ENCODE measurements at places on chromosomes 1 and 21.

DNA sequence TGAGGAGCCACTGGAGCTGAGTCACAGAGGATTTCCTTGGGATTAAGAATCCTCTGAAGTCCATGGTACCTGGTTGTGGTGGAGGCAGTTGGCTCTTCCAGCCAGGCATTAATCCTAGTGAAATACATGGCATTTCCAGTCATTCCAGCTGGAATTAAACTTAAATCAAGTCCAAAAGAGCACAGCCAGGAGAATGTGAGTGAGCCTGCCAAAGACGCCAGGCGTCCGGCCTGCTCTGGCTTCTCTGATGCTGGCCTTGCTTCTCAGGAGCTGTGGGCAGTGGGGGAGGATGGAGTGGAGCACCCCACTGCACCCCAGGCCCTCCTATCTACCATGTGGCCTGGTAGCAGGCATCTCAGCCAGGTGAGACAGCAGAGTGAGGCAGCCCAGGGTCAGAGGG is 23.4 kb upstream of the TENT5C start:
- DNase-seq, result no peak

DNA sequence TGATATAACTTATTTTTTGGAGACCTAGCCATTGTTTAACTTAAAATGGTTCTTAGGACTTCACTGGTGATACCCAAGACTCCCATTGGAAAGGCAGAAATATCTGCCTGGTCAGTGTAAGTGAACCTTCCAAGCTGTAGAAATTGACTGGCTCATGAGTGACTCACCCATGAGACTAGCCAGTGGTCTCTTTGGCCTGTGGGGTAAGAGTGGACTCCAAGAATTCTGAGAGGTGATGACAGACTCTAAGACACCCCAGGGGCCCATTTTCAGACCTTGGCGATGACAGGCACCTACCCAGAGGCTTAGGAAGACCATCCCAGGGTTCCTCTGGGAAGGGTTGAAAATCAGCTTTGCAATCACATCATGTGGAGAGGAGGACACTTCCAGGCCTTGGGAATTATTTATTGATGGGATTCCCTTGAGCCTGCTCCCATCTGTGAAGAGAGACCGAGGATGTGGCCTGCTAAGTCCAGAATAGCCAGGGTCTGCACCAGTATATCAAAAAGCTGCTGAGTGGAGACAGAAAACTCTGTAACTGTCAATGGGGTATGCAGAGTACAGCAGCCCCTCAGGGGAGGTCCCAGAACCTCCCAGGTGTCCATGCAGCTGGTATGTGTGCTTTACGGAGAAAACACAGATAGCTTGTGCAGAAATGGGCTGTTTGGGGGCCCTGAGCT is 78.9 kb downstream of the KAZN start:
- DNase-seq, result no peak

- DNase-seq, result no peak
Observed at GRCh38 chr1:22112554-22112953, 30.3 kb downstream of the WNT4 start.

DNA sequence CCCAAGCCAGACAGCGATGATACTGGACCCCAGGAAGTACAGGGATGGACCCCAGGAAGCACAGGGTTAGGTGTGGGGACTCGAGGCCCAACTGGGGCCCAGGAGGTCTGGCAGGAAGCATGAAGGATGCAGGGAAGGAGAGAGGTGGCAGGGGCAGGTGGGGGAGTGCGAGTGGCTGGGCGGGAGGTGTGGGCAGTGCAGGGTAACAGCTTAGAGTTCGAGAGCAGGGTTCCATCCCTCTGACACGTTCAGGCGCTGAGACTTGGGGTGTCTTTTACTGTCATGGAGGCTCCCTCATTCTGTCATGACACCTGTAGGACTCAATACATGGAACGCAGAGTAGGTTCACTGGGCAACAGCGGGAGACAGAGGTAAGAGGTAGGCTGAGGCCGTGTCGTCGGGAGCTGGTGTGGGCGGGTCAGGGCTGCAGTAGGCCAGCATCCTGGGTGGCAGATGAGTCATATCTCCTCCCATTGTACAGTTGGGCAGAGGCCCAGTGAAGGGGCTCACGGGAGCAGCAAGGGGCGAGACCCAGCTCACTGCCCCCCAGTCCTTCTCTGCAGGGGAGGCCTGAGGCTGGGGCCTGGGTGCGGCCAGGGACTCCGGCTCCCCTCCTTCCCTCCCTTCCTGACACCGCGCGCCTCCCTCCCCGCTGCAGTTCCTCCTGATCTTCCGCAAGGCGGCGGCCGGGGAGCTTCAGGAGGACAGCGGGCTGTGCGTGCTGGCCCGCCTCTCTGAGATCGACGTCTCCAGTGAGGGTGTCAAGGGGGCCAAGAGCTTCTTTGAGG is 11.6 kb upstream of the CTRC start:
- no peak for DNase-seq

GRCh38 chr21:26967062-26967913 is at the start of gene ADAMTS5:
Gene ADAMTS5 (minus strand): TSS chr21:26967088. CDS start chr21:26966391, 697 bp downstream.
- DNase-seq, result no peak

DNA sequence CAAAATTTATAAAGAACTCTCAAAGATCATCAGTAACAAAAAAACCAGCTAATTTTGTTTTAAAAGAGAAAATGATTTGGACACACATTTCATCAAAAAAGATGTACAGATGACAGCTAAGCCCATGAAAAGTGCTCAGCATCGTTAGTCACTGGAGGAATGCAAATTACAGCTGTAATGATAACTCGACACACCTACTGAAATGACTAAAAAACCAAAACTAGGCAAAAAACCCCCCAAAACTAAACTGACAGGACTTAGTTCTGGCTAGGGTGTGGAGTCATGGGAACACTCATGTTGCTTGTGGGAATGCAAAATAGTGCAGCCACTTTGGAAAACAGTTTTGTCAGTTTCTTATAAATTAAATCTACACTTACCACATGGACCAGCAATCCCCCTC is 59.5 kb downstream of the CNIH3 start:
- no peak for DNase-seq

DNA sequence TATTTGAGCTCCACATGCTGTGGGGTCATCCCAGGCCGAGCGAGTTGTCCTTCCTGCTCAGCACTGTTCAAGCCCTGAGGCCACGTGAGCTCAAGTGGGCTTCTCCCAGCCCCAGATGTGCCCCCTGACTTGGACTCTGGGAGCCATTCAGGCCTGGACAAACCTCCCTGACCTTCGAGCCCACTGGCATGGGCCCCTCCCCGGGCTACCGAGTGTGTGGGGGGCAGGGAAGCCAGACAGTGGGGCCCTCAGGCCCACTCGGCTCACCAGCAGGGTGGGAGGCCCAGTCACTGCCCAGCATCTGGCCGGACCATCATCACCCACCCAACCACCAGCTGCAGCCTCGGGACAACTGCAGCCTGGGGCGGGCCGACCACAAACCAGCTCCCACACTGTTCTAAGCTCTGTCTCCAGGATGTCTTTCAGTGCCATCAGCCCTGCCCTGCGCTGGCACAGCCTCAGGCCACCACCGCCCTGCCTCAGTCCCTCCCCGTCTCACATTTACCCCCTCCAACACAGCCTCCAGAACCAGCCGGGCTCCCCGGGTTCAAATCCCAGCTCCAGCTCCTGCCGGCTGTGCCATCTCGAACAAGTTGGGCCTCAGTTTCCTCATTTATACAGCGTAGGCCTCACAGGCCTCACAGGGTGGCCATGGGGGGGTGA is 20.9 kb upstream of the PLEKHG5 start:
- no peak for DNase-seq

DNA sequence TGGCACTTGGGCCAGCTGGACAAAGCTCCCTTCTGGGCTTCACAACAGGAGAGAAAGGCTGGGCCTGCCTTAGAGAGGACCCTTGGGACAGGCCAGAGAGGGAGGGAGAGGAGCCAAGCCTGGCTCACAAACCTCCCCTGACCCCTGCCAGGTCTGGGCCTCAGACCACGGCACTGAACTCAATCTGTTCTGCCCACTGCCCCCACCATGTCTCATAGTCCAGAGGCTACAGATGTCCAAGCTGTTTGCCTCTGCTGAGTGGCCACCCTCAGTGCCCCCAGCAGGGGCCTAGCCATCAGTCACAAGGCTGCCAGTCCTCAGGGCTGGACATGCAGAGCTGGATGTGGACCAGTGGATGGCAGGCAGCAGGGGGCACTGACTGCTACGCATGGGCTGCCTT is 13.0 kb upstream of the DMBX1 start:
- no peak for DNase-seq

DNA sequence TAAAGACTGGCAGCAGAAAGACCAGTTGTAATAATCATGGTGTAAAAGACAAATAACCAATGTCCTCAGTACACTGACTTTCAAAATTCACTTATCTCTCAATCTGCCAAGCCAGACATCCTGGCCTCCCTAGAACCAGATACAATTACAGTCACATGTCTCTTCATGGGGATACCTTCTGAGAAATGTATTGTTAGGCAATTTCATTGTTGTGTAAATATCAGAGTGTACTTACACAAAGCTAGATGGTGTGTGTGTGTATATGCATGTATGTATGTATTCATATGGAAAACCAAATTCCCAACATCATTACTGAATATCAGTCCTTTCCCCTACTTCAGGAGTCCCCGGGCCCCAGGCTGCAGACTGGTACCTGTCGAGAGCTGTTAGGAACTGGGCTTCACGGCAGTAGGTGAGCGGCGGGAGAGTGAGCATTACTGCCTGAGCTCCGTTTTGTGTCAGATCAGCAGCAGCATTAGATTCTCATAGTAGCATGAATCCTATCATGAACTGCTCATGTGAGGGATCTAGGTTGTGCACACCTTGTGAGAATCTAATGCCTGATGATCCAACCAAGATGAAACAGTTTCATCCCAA is 65.3 kb upstream of the ZNF326 start:
- DNase-seq, result no peak

- no peak for DNase-seq
Observed at GRCh38 chr1:11158720-11159321, 30.3 kb upstream of the ANGPTL7 start.

- no peak for DNase-seq
Observed at GRCh38 chr1:2060535-2060934, 10.3 kb downstream of the PRKCZ start.

GRCh38 chr1:242824435-242824834 is 299.9 kb upstream of the PLD5 start:
- no peak for DNase-seq

DNA sequence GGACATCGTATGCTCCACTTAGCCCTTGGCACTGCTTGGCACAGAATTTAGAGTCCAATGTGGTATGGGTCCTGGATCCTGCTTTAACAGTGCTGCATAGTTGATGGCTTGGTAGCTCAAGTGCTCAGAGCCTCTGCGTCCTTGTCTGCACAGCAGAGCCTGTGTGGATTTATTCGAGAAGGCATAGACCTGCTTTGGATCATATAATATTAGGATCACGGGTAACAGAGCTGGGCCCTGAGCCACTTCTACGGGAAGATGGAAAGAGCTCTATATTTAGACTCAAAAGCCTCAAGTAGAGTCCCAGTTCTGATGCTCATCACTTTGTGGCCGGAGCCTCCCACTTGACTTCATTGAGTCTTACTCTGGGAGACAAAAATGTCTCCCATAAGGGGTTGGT is 164.4 kb upstream of the EDN2 start:
- DNase-seq, result no peak

Measured in NCI-H1092 (cell line).